ENCODE measurements at places on chromosomes 1 and 21.

DNA sequence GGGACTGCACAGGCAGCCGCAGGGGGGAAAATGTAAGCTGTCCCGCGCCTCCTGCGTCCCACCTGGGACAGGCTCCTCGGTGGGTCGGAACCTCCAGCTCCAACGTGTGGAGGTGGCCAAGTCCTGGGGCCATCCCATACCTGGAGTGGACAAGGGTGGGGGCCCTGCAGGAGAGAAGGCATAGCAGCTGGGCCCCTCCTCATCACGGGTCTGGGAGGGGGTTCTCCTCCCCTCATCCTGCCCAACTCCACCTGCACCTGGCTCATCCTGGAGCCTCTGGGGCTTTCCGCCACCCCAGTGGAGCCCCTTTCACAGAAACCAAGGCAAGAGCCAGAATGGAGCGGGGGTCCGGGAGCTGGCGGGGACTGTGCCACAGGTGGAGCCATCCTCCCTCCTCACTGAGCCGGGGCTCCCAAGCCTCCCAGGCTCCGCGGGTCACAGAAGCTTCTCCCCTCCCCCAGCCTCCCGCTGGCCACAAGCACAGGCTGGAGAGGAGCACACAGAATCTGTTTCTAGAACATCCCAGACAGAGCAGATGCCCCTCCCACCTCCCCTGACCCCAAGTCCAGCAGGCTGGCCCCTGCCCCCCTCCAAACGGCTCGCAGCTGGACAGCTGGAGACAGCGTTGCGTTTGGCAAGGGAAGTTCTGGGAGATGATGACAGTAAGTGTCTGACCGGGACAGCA lies 65.8 kb downstream of the MEGF6 start:
- no peaks in the 10 kb centered on the region for H3K36me3 ChIP-seq
- no peak overlapping the region for H3K4me3 ChIP-seq
- no peaks in the 10 kb centered on the region for H3K27me3 ChIP-seq
- no peaks in the 10 kb centered on the region for H3K4me1 ChIP-seq
- no peak overlapping the region for H3K27ac ChIP-seq
- DNase-seq: no peak

GRCh38 chr1:245742896-245743295 lies 588.1 kb downstream of the KIF26B start:
- H3K4me3 ChIP-seq: no peak overlapping the region
- H3K4me1 ChIP-seq: no peaks in the 10 kb centered on the region
- peaks cover 8% of the 10 kb centered on the region for H3K36me3 ChIP-seq
- H3K27ac ChIP-seq: no peak overlapping the region
- no peak for DNase-seq
- no peaks in the 10 kb centered on the region for H3K27me3 ChIP-seq

DNA sequence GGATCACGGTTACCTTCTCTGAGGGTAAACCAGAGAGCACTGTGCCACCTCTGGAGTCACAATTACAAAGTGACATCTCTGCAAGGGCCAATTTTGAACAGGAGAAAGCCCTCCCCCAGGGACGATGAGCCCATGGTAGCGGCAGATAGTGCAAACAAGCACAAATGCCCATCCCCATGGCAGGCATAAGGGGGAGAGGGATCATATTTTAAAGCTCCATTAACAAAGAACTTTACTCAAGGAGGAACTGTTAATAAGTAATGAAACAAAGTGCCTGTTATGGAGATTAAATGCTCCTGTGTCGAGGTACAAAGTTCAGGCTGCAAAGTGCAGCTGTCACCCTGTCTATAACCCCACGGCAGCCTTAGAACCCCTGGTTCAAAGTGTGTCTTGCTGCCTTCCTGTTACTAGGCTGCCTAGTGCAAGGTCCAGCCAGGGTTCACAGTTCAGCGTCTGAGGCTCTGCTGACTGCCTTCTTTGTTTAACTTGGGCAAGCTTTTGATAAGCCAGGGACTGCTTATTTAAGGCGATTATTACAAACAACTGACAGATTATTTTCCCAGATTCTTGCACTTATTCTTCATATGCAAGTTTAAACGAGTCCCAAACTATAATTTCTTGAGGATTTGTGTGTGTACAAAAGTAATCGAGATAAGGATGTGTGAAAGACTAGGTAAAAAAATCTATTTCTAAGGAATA lies 75.7 kb upstream of the NRIP1 start:
- no peak overlapping the region for H3K4me3 ChIP-seq
- H3K4me1 ChIP-seq: no peaks in the 10 kb centered on the region
- H3K27me3 ChIP-seq: no peaks in the 10 kb centered on the region
- H3K27ac ChIP-seq: no peak overlapping the region
- no peaks in the 10 kb centered on the region for H3K36me3 ChIP-seq

DNA sequence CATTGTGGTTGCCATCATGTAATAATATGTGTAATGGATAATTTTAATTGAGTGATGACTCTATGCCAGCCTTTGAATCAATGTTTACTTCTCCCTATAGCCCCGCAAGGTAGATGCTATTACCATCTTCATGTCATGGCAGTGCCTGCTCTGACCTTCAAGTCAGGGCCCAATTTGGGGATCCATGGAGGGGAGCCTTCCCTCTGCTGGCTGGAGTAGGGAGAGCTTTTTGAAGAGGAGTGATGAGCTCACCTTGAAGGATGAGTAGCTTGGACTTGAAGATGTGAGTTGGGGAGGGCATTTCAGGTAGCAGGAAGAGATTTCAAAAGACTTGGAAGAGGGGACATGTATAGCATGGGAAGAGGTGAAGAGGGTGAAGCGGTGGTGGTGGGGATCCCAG lies 189.2 kb downstream of the FOXD2 start:
- peaks cover 8% of the 10 kb centered on the region for H3K4me1 ChIP-seq
- H3K27me3 ChIP-seq: no peaks in the 10 kb centered on the region
- H3K36me3 ChIP-seq: no peaks in the 10 kb centered on the region
- no peak for DNase-seq

DNA sequence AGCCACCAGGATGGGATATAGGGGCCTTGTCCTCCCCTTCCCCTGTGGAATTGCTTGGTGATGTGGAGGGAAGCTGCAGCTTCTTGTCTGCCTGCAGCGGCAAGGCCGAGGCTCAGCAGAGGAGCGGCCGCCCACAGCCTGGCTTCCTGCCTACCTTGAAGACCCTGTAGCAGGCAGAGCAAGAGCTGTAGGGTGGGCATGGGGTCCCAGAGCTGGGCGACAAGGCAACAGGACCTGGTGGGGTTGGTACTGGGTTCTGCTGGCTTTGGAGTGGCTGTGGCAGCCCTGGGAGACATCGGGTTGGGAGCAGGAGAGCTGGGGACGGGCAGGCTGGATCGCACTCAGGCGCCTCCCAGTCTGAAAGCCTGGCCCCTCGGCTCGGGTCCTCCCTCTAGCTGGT lies 5.7 kb upstream of the GPR153 start:
- H3K27ac ChIP-seq: no peak overlapping the region
- H3K4me3 ChIP-seq: no peak overlapping the region
- no peaks in the 10 kb centered on the region for H3K36me3 ChIP-seq
- no peak for DNase-seq

DNA sequence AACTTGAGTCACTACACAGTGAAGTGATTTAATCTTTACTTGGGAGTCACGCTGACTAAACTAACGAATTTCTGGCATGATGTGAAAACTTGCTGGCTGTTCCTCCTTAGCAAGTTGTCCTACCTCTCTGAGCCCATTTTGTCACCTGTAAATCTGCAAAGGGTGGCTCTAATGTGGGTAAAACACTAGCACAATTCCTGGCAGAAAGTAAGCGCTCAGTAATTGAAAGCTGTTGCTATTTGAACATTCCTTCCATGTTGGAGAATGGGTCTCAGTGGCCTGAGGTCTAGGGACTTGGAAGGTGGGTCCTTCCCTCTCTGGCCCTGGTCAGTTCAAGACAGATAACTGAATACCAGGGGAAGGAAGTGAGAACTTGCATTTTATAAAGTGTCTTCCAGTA lies 309.0 kb upstream of the PROX1 start:
- no peak for DNase-seq
- H3K27ac ChIP-seq: no peak overlapping the region
- H3K4me1 ChIP-seq: no peaks in the 10 kb centered on the region
- H3K27me3 ChIP-seq: no peaks in the 10 kb centered on the region
- H3K36me3 ChIP-seq: no peaks in the 10 kb centered on the region

DNA sequence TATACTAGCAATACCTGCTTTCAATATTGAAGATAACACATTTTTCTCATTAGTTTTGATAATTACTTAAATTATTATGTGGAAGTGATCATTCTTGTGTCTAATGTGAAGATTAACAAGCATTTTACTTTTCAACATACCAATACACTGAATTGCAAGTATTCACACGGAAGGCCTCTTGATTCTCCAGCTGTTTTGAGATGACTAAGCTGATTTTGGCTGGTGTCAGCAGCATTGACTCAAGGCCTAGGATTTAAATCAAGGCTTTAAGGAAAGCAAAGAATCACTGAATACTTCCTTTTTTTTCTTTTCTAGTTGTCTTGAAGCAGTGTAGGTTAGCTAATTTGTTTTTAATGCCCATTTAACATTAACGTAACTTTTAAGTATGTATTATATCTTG lies 373.7 kb downstream of the SRGAP2C start:
- no peaks in the 10 kb centered on the region for H3K4me1 ChIP-seq
- no peak for DNase-seq
- H3K4me3 ChIP-seq: no peak overlapping the region
- no peak overlapping the region for H3K27ac ChIP-seq

DNA sequence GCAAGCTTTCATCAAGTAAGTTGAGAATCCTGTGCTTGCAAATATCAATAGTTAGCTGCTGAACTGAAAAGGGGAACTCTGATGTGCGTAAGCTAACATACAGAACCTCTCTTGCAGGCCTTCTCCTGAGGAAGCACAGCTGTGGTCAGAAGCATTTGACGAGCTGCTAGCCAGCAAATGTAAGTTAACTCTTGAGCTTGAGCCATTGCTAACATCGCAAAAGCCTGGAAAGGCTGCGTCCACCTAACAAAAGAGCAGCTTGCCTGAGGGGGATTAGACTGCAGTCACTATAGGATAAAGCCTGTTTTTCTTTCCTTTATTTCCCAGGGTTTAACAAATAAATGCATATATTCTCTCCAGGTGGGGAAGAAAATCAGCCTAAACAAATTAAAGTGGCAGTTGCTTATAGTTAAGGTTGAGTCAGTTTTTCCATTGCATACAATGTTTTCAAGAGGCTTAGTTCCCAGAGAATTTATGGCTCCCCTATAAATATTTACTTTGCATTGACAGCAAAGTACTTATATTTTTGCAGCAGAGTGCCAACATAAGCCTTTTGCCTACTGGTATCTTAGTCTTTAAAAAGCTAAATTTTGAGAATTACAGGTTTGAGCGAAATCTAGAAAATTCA lies 1.5 kb downstream of the RGS2 start:
- peak overlapping the region; percentile 88 for H3K27ac ChIP-seq
- H3K4me1 ChIP-seq: peaks cover 5% of the 10 kb centered on the region
- H3K27me3 ChIP-seq: no peaks in the 10 kb centered on the region
- H3K4me3 ChIP-seq: peak overlapping the region; percentile 88

DNA sequence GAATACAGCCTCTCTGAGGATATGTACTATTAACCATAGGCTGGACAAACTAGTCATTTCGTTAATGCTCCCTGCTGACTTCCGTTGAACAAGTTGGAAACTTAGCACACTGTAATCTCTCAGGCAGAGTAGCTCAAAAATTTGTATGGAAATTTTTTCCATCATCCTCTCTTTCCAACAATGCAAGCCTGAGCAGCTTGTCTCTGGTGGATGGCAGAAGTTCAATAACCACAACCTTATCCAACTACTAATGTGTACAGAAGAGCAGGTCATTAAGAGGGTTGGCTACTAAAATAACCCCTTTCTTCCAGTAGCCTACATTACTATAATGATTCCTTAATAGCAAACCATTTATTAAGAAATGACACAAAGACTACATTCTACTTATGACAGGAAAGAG lies 262.3 kb downstream of the NFIA start:
- H3K36me3 ChIP-seq: no peaks in the 10 kb centered on the region
- H3K4me1 ChIP-seq: peaks cover 22% of the 10 kb centered on the region
- H3K27ac ChIP-seq: peak overlapping the region; percentile 60
- H3K27me3 ChIP-seq: no peaks in the 10 kb centered on the region

DNA sequence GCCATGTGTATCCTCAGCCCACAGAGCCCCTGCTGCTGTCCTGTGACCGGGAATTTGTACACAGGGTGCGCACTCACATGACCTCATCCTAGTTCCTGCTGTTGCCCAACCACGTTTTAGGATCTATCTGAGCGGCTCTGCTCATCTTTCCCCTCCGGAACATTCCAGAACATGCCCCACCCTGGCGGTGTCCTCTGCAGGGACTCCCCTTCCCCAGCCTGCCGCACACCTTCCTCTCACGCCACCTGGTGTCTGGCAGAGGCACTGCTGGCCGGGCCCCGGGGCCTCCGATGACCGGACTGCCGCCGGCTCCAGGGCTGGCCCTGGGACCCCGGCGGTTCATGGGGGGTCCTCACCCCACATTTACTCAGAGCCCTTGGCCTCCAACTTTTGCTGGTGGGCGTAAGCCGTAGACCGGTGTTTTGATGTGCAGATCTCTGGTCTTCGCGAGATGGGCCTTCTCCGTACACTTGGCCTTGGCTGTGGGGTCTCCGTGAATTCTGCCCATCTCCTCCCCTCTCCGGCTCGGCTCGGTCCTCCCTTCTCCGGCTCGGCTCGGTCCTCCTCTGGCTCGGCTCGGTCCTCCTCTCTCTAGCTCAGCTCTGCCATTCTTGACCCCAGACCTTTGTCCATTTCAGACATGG lies 29.5 kb downstream of the ARHGEF16 start:
- no peak overlapping the region for H3K27ac ChIP-seq
- peaks cover 19% of the 10 kb centered on the region for H3K36me3 ChIP-seq
- H3K27me3 ChIP-seq: no peaks in the 10 kb centered on the region
- peaks cover 7% of the 10 kb centered on the region for H3K4me1 ChIP-seq
- DNase-seq: peak; percentile 14
- no peak overlapping the region for H3K4me3 ChIP-seq

Data from tibial nerve (tissue), 4 donors.